ENCODE measurements at places on chromosomes 5 and 9.

- DNase-seq: peak; percentile 15
- no peaks in the 10 kb centered on the region for H3K36me3 ChIP-seq
- H3K4me3 ChIP-seq: no peak overlapping the region
- H3K4me1 ChIP-seq: peaks cover 23% of the 10 kb centered on the region
- peak overlapping the region; percentile 20 for H3K27ac ChIP-seq
- no peaks in the 10 kb centered on the region for H3K27me3 ChIP-seq
These were observed 1.1 kb downstream of the CTXN3 start for GRCh38 chr5:127650022-127650421.

- H3K27me3 ChIP-seq: no peaks in the 10 kb centered on the region
- H3K4me3 ChIP-seq: no peak overlapping the region
- no peak overlapping the region for H3K27ac ChIP-seq
- H3K36me3 ChIP-seq: no peaks in the 10 kb centered on the region
- H3K4me1 ChIP-seq: peaks cover 2% of the 10 kb centered on the region
- DNase-seq: no peak
These were observed 583.4 kb upstream of the DMAC1 start for GRCh38 chr9:8382777-8383527.

DNA sequence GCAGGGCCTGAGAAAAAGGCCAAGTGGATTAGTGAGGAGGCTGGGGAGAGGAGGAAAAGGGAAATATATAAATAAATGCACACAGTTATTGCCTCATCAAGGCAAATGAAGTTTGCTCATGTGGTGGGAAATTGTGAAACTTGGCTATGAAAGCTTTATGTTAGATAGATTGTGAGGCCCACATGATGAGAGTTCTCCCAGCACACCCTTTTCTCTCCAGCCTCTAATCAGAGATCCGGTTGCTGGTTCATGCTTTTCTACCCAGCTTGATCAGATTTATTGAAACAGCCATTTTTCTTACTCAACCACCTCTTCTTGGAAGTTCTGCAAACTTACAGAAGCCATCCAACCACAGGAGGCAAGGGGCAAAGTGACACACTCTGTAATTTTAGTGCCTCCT lies 125.8 kb upstream of the KLF4 start:
- peaks cover 2% of the 10 kb centered on the region for H3K27me3 ChIP-seq
- H3K4me1 ChIP-seq: no peaks in the 10 kb centered on the region
- no peak for DNase-seq
- H3K27ac ChIP-seq: no peak overlapping the region

DNA sequence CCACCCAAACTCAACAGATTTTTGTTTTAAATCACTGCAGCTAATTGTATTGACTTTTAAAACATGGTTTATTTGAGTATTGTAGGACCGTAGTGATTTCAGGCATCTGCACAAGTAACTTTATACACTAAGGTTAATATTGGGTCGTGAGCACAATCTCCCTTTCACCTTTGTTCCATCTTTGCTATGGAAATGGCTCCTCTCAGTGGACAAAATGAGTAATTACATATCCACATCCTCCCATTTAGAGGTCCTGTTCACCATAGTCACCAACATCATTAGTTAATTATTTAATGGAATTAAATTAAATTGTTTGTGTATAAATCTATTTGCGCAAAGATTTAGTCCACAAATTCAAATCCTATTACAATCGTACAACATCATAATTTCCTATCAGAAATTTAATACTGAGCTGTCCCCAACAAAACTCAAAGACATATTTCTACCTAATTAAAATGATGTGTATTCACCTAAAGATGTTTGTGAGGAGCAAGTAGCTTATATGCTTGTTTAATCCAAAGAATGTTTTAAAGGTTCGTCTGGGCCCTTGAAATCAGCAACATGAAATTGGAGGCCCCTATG lies 173.0 kb upstream of the DAPK1 start:
- no peak overlapping the region for H3K27ac ChIP-seq
- peak; percentile 61 for DNase-seq
- no peaks in the 10 kb centered on the region for H3K27me3 ChIP-seq
- H3K4me1 ChIP-seq: no peaks in the 10 kb centered on the region

- H3K4me3 ChIP-seq: no peak overlapping the region
- H3K4me1 ChIP-seq: peaks cover 2% of the 10 kb centered on the region
- H3K27ac ChIP-seq: no peak overlapping the region
- no peaks in the 10 kb centered on the region for H3K36me3 ChIP-seq
- no peak for DNase-seq
These were observed 96.3 kb downstream of the KIAA0825 start for GRCh38 chr5:94522117-94522516.

DNA sequence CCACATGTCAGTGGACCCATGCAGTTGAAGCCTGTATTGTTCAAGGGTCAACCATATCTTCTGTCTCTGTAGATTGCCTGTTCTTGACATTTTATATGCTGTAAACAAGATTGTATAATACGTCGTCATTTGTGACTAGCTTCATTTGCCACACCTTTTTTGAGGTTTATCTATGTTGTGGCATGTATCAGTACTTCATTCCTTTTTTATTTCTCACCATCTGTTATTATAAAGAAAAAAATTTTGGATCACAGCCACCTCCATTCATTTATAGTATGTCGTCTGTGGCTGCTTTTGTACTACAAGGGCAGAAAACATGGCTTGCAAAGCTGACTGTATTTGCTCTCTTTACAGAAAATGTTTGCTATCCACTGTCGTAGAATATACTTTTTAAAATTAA lies 72.4 kb downstream of the TEK start:
- no peak for DNase-seq
- H3K36me3 ChIP-seq: peaks cover 8% of the 10 kb centered on the region
- no peak overlapping the region for H3K27ac ChIP-seq
- no peak overlapping the region for H3K4me3 ChIP-seq
- H3K4me1 ChIP-seq: no peaks in the 10 kb centered on the region

DNA sequence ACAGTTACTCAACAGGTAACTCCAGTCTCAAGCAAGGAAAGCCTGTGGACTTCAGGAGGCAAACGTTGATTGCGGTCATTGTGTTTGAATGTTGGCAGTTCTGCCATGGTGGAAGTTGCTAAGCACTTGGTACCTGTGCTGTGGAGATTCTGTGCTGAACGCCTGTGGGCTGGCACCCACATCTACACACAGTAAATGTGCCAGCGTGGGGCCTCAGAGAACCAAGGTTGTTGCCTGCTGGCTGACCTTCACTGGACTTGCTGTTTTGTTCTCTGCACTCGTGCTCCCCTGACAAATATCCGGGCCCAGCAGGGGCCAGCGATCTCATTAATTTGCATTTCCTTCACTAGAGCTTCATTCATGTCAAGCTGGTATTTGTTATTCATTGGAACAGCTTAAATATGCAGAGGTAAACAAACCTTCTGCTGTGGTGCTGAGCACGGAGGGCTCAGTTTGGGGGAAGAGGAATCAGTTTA lies 141.8 kb downstream of the PRKACG start:
- H3K4me1 ChIP-seq: peaks cover 13% of the 10 kb centered on the region
- DNase-seq: peak; percentile 52
- no peaks in the 10 kb centered on the region for H3K27me3 ChIP-seq
- no peak overlapping the region for H3K27ac ChIP-seq
- H3K36me3 ChIP-seq: peaks cover 17% of the 10 kb centered on the region

- H3K27ac ChIP-seq: no peak overlapping the region
- no peak for DNase-seq
- no peaks in the 10 kb centered on the region for H3K36me3 ChIP-seq
- H3K4me1 ChIP-seq: peaks cover 2% of the 10 kb centered on the region
These were observed 1378.1 kb downstream of the EFNA5 start for GRCh38 chr5:106292654-106293053.

GRCh38 chr9:132192728-132193127 lies 30.9 kb downstream of the NTNG2 start:
- no peak overlapping the region for H3K27ac ChIP-seq
- H3K4me1 ChIP-seq: no peaks in the 10 kb centered on the region
- DNase-seq: no peak
- no peak overlapping the region for H3K4me3 ChIP-seq

- H3K4me1 ChIP-seq: no peaks in the 10 kb centered on the region
- DNase-seq: no peak
- no peak overlapping the region for H3K4me3 ChIP-seq
- H3K27me3 ChIP-seq: no peaks in the 10 kb centered on the region
- no peak overlapping the region for H3K27ac ChIP-seq
These were observed 108.4 kb downstream of the ENTREP1 start for GRCh38 chr9:69433392-69433791.

DNA sequence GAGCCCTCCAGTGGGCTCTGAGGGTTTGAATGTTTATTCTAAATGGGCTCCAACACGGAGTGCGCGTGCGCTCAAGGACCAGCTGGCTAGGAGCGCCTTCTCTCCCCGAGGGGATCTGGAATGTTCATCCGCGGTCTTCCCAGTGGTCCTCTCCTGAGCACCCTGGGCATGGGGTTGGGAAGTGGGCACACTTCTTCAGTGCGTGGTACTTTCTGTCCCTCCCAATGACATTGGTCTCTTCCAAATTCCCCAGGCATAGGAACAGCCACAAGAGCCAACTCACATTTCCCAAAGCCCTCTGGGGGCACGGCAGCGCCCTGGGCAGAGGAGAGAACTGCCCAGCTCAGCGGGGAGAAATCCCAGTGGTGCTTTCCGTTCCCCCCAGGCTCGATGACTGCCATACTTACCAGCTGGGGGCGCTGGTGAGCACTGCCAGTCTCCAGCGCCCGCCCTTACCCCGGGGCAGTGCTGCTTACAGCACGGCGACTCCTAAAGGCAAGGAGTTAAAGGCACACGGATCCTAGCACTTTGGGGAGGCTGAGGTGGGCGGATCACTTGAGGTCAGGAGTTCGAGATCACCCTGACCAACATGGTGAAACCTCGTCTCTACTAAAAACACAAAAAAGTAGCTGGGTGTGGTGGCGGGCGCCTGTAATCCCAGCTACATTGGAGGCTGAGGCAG lies 29.9 kb upstream of the OBP2B start:
- DNase-seq: peak; percentile 54
- H3K36me3 ChIP-seq: no peaks in the 10 kb centered on the region
- peaks cover 14% of the 10 kb centered on the region for H3K27me3 ChIP-seq
- no peak overlapping the region for H3K27ac ChIP-seq
- H3K4me3 ChIP-seq: no peak overlapping the region
- peaks cover 5% of the 10 kb centered on the region for H3K4me1 ChIP-seq

All from neuronal stem cell (in vitro differentiated cells).